ENCODE measurements at places on chromosomes 5 and 9. TPM values are rescaled to one million over a fixed set of nuclear protein-coding genes. Genes with fewer than 3 reads are reported as not detected.
A peak's percentile ranks its signal among the peaks of the same experiment; 100 is the strongest.

SURF4 gene
- 114 TPM for total RNA-seq

ARL14EPL gene
- 0.63 TPM for total RNA-seq

CTNND2 gene
- 0.24 TPM for total RNA-seq

FAM170A gene
- not detected for total RNA-seq

PRUNE2 gene
- 558 TPM for total RNA-seq

PRKAA1 gene
- 103 TPM for total RNA-seq

HTR4 gene
- total RNA-seq: 0.90 TPM

GRCh38 chr5:35308421-35308820 lies 78.1 kb upstream of the PRLR start:
- no peak overlapping the region for H3K4me3 ChIP-seq
- no peak overlapping the region for H3K27ac ChIP-seq
- H3K27me3 ChIP-seq: no peaks in the 10 kb centered on the region
- no peaks in the 10 kb centered on the region for H3K36me3 ChIP-seq
- no peak for DNase-seq

- no peak for DNase-seq
- H3K36me3 ChIP-seq: no peaks in the 10 kb centered on the region
- no peak overlapping the region for H3K4me3 ChIP-seq
- no peak overlapping the region for H3K27ac ChIP-seq
- H3K4me1 ChIP-seq: no peaks in the 10 kb centered on the region
- no peaks in the 10 kb centered on the region for H3K27me3 ChIP-seq
These were observed 141.7 kb downstream of the DCP2 start for GRCh38 chr5:113118298-113118697.

DNA sequence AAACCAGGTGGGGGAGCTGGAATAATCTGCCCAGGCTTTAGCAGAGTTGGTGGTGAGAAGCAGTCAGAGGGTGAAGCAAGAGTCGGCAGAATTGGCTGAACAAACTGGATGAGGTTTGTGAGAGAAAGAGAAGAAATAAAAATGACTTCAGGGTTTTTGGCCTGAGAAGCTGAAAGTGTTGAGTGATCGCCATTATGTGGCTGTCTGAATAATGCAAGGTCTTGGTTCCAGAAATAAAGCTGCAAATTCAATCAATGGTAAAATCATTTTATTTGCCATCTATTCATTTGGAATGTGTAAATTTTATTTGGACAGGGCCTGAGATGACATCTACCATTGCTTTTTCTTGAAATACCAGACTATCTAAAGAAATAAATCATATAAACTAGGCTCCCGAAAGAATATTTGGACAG lies 50.4 kb upstream of the DAB2 start:
- no peak overlapping the region for H3K4me3 ChIP-seq
- no peaks in the 10 kb centered on the region for H3K36me3 ChIP-seq
- no peak overlapping the region for H3K27ac ChIP-seq
- H3K27me3 ChIP-seq: no peaks in the 10 kb centered on the region

DNA sequence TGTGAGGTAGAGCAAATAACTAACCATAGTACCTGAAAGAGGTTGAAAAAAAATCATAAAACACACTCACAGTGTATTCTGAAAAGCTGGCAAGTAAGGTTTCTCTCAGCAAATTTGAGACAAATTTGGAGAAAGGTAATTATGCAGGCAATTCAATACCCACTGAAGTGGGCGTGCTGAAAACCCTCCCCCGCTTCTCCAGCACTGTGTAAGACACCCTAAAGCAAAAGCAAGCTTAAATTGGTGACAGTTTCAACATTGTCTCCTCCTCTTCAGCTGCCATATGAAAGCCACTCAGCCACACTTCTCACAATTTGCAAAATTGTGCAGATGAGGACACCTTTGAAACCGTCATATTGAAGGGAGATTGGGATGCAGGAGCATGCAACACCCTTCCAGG lies 322.3 kb upstream of the CDH6 start:
- H3K4me3 ChIP-seq: no peak overlapping the region
- no peak for DNase-seq
- H3K4me1 ChIP-seq: no peaks in the 10 kb centered on the region
- no peaks in the 10 kb centered on the region for H3K36me3 ChIP-seq
- peaks cover 2% of the 10 kb centered on the region for H3K27me3 ChIP-seq

DNA sequence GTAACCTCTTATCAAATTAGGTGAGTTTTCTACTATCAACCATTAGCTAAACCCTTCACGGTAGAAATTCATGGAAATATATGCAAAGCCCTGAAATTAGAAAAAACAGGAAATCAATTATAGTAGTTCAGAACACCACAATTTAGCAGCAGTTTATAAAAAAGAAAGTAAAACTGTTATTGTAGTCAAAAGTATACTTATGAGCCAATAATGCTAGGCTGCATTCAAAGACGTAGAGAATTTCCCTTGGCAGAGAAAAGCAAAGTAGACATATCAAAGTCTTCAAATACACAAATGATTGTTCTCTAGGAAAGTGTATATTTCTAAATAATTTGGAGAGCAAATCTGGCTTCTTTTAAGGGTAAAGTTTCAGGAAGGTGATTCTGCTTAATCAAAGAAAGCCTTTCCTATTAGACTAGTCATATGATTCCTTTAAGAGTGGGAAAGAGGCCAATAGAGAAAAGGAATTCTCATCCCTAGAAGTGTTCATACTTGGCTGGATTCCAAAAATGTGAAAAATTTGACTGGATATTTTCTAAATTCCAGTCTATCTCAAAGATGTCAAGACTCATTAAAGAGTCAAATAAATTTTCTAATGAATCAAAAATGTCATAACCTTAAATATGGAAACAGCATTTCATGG lies 185.5 kb downstream of the SMC2 start:
- DNase-seq: no peak
- H3K4me1 ChIP-seq: no peaks in the 10 kb centered on the region
- peak overlapping the region; percentile 36 for H3K4me3 ChIP-seq
- no peak overlapping the region for H3K27ac ChIP-seq
- H3K36me3 ChIP-seq: no peaks in the 10 kb centered on the region
- H3K27me3 ChIP-seq: no peaks in the 10 kb centered on the region

DNA sequence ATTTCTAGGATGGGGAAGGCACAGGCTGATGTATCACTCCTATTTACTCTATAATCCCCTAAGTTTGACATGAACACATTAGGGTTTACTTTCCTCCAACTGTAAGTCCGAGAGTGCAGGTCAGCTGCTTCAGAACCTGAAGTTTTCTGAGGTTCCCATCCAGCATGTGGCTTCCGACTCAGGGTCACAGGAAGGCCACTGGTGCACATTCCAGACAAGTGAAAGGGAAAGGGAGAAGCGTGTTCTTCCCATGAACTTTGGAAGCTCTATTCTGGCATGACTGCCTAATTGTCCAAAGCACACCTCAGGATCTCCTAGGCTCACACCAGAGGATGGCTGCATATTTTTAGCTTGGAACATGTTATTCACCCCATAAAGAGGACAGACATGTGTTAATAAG lies 602.6 kb downstream of the SEMA5A start:
- no peak for DNase-seq
- H3K27me3 ChIP-seq: no peaks in the 10 kb centered on the region
- H3K36me3 ChIP-seq: no peaks in the 10 kb centered on the region
- H3K4me1 ChIP-seq: no peaks in the 10 kb centered on the region
- no peak overlapping the region for H3K4me3 ChIP-seq
- no peak overlapping the region for H3K27ac ChIP-seq

- no peak overlapping the region for H3K4me3 ChIP-seq
- peaks cover 3% of the 10 kb centered on the region for H3K4me1 ChIP-seq
- no peaks in the 10 kb centered on the region for H3K27me3 ChIP-seq
These were observed 17.3 kb downstream of the GPBP1 start for GRCh38 chr5:57191163-57191562.

DNA sequence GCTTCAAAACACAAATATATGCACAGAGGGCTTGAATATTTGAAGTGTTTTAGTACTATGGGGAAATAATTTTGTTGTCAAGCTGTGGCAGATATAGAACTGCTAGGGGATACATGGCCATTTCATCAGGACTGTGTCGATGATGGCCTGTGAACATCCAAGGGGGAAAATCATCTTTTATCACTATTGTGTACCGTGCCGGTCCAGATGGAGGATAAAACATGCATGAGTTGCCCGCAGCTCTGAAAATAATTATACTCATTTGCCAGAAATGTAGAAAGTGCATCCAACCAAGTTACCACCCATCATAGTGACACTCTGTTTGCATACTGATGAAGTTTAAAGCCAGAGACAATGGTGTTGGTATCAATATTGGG lies 405.9 kb downstream of the ZSWIM6 start:
- H3K4me3 ChIP-seq: no peak overlapping the region
- no peak overlapping the region for H3K27ac ChIP-seq
- H3K4me1 ChIP-seq: no peaks in the 10 kb centered on the region

GRCh38 chr9:123867034-123867433 lies 62.9 kb downstream of the DENND1A start:
- no peak overlapping the region for H3K27ac ChIP-seq
- H3K27me3 ChIP-seq: no peaks in the 10 kb centered on the region
- no peaks in the 10 kb centered on the region for H3K36me3 ChIP-seq

GRCh38 chr9:72441848-72442607 lies 77.0 kb upstream of the ZFAND5 start:
- H3K4me1 ChIP-seq: no peaks in the 10 kb centered on the region
- no peak for DNase-seq
- H3K27me3 ChIP-seq: no peaks in the 10 kb centered on the region
- H3K36me3 ChIP-seq: no peaks in the 10 kb centered on the region
- H3K27ac ChIP-seq: no peak overlapping the region
- H3K4me3 ChIP-seq: no peak overlapping the region

GRCh38 chr5:52924456-52924855 lies 64.7 kb upstream of the ITGA2 start:
- no peaks in the 10 kb centered on the region for H3K27me3 ChIP-seq
- H3K36me3 ChIP-seq: peaks cover 6% of the 10 kb centered on the region
- no peak overlapping the region for H3K27ac ChIP-seq
- no peak overlapping the region for H3K4me3 ChIP-seq
- peaks cover 2% of the 10 kb centered on the region for H3K4me1 ChIP-seq
- no peak for DNase-seq

DNA sequence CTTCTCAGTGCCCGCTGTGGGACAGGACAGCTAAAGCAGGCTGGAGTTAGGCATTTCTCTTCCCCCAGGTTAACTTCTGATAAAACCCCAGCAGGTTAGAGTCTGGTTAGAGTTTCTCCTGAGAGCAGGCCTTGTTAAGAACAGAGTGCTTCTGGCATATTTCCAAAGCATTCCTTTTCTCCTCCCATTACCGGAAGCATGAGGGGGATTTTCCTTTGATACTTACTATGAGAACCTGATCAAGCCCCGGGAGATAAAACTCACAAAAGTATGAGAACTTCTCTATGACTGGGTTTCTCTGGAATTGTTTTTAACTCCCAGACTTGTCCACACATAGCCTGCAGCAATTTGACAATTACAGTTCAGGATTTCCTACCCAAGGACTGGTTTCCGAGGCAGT lies 77.4 kb upstream of the MAST4 start:
- H3K4me3 ChIP-seq: no peak overlapping the region
- H3K27ac ChIP-seq: no peak overlapping the region
- no peaks in the 10 kb centered on the region for H3K27me3 ChIP-seq
- H3K36me3 ChIP-seq: no peaks in the 10 kb centered on the region

- DNase-seq: peak; percentile 75
- no peak overlapping the region for H3K27ac ChIP-seq
- H3K36me3 ChIP-seq: no peaks in the 10 kb centered on the region
- H3K4me1 ChIP-seq: no peaks in the 10 kb centered on the region
- H3K4me3 ChIP-seq: no peak overlapping the region
These were observed 107.2 kb downstream of the UBE2R2 start for GRCh38 chr9:33923998-33924701.

DNA sequence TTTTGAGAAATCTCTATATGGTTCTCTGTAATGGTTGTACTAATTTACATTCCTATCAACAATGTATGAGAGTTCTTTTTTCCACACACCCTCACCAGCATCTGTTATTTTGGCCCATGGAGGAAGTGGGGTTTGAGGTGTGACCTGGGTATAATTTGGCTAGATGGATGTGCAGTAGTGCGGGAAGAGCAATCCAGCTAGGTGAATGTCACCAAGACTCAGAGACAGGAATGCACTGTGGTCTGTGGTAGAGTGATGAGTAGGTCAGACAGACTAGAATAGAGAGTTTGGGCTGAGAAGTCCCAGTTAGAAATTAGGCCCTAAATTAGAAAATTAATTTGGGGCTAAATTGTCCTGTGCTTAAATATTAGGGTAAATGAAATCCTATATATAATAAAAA lies 32.8 kb upstream of the PIP5K1B start:
- no peaks in the 10 kb centered on the region for H3K36me3 ChIP-seq
- no peak overlapping the region for H3K4me3 ChIP-seq
- no peaks in the 10 kb centered on the region for H3K4me1 ChIP-seq
- H3K27me3 ChIP-seq: no peaks in the 10 kb centered on the region
